ENCODE measurements at places on chromosomes 2 and 18.

GRCh38 chr18:59646228-59646962 is 50.8 kb downstream of the CCBE1 start:
- no peak for DNase-seq

GRCh38 chr2:20050104-20050645 is 1.3 kb downstream of the LAPTM4A start:
- DNase-seq = peak; percentile 92

DNA sequence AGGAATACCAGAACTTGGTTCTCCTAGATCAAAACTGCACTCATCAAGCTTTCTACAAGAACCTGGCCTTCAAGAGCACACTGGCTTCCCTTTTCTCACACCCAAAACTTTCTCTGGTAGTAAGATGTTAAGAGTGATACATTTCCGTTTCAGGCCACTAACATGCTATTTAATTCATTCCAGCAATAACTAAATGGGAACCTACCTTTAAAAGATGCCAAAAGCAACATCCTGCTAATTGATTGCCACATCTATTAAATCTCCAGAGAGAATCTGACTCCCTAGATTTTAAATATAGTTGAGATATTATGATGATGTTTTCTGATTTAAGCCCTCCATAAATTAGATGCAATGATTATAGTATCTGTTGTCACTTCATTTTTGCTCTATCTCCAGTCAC is 71.6 kb downstream of the KCTD18 start:
- DNase-seq = peak; percentile 25

DNA sequence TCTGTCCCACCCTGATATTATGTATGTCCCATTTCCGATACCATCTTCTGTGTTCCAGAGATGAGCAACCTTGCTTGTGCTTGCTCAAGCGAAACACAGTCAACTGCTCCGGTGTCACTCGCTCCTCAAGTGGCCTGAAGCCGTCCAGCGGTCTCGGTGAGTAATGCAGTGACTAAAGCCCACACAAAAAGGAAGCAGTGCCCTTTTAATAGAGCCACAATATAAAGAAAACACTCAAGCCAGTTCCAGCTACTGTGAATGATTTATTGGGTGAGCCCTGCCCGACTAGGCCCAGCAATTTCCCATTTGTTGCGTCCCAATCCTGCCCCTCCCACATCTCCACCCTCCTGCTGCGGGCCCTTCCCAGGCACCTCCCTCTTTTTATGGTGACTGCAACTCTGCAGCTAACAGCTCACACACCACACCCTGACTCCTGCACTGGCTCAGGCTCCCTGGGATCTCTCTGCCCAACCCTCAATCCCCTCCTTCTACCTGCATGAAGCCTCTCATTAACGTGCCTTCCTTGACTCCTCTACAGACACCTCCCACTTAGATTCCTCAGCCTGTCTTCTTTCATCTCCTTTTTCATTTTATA is 44.2 kb upstream of the DSC1 start:
- peak; percentile 12 for DNase-seq

DNA sequence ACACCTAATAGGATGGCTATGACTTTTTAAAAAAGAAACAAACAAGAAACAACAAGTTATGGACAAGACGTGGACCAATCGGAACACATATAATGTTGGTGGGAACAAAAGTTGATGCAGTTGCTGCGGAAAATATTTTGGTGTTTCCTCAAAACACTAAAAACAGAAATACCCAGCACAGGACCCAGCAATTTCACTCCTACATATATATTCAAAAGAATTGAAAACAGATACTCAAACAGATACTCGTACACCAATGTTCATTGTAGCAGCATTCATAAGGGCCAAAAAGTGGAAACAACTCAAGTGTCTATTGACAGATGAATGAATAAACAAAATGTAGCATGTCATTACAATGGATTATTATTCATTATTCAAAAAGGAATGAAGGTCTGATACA is 12.1 kb downstream of the CCDC141 start:
- no peak for DNase-seq

DNA sequence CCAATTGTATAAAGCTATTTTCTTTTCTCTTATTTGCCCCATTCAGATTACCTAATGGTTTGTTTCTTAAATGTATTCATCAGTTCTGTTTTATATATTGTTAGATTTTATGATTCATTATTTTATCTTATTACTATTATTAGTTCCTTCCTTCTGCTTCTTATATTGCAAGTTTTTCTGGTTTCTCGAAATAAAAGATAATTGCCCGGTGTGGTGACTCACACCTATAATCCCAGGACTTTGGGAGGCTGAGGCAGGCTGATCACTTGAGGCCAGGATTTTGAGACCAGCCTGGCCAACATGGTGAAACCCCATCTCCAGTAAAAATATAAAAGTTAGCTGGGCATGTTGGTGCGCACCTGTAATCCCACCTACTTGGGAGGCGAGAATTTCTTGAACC is 37.8 kb downstream of the ANTXR1 start:
- no peak for DNase-seq

- peak; percentile 40 for DNase-seq
Measured at GRCh38 chr2:187453078-187453641, 5.1 kb upstream of the CALCRL start.

- no peak for DNase-seq
Measured at GRCh38 chr2:180324182-180324581, 317.1 kb upstream of the CWC22 start.

- peak; percentile 3 for DNase-seq
Measured at GRCh38 chr2:183207110-183207509, 82.9 kb downstream of the NUP35 start.

GRCh38 chr2:79437433-79438267 is 75.2 kb upstream of the CTNNA2 start:
- DNase-seq = no peak

GRCh38 chr2:191100216-191100615 is 50.6 kb downstream of the STAT4 start:
- no peak for DNase-seq

GRCh38 chr2:16246911-16247310 is 306.6 kb downstream of the MYCN start:
- no peak for DNase-seq

DNA sequence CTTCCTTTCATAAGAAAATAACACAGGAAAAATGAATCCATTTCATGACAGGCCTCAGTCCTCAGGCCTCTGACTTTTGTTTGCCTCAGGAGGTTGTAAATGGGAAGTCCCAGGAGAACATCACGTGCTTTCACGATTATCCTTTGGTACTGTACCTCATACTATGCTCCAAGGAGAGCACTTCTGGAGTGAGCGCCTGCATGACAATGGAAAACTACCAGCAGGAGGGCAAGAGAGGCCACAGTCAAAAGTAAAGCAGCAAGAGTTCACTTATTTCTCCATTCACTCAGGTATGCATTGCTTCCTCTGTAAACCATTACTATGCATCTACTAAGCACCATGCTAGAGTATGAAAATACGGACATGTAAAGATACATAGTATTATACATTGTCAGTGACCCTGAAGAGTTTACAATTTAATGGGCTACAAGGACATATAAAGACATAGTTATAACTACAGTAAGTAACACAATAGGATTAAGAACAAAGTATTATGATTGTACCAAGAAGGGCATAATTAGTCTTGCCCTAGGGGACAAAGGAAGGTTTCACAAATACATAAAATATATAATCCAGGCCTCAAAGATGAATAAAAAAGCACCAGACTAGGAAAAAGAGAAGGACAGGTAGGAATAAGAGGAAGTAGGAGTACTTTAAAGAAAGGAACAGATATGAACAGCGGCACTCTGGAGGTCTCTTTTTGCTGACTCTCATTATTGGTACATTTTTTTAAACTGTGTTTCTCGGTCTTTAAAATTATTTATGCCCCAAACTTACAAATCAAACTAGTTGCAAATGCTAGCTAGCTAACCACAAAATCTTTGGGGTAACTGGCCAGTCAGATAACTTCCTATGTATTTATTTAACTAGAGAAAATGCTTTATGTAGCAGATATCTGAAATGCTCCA is 806.7 kb downstream of the NRXN1 start:
- no peak for DNase-seq

- no peak for DNase-seq
Measured at GRCh38 chr2:101251844-101252407, 760 bp upstream of the CNOT11 start.

DNA sequence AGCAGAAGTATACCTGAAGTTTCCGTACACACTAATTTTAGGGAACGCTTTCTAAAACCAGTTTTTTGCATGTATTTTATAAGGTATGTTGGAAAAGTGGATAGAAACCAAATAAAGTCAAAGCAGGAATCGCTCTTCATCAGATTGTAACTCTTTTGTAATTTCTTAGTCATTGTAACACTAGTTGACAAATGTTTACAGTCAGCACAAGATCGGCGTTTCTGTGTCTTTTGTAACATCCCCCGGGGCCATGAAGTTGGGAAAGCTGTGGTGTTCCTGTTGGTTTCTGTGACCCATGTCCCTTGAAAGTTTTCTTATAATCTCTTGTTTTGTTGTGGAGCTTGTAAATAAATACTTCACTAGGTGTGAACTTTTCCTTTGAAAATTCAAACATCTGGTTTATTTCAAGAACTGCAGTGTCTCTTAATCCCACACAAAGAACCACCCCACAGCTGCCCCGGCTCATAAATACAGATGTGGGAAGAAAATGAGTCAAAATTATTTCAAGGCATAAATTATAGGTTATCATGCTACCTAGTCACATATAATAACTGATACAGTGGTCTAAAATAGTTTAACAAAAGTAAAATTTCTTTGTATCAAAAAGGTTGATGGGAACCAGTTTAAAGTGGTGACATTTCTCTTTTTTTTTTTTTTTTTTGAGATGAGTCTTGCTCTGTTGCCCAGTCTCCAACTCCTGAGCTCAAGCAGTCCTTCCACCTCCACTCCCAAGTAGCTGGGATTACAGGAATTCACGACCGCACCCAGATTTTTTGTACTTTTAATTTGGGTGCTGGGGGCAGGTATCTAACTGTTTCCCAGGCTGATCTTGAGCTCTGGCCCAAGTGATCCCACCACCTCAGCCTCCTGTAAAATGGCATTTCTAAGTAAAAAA is 751 bp upstream of the NMI start:
- DNase-seq = peak; percentile 71

GRCh38 chr2:156405586-156405985 is 30.6 kb upstream of the GPD2 start:
- DNase-seq = peak; percentile 62

GRCh38 chr18:28088477-28088876 is 88.5 kb downstream of the CDH2 start:
- no peak for DNase-seq

- DNase-seq = peak; percentile 31
Measured at GRCh38 chr2:85905187-85905666, 16.4 kb upstream of the ST3GAL5 start.

DNA sequence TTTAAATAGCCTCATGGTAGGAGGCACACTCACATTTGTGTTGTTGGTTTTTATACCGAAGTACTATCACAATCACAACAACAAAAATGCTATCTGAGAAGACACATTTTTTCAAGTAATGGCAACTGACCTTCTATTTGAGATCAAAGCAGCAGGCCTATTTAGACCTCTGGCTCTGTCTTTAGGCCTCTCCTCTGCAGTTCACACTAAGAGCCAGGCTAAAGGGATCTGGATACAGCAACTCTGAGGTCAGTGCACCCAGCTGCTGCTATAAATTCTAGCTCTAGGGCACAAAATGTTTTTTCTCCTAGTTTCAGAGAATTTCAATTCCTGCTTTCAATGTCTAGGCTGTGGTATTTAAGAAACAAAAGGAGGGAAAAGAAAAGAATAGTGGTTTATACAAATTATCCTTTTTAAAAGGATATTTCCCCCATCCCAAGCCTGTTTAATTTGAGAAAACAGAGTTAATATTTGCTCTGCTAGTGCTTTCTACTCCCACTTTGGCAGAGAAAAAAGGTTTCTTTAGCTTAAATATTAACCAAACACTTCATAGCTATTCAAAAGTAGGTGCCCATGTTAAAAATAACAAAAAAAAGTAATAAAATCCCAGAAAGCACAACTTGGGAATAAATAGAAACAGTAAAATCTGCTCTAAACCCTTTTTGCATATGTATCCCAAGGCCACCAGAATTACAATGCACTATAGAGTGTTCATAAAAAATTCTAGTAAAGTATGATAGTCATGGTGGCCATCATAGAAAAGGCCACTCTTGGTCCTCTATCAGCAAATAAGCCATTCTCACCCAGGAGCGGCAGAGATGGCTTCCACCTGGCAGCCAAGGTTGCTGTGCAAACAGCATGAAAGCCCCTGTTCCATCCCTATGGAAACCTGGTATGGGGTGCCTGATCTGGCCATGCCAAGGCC is 293.6 kb upstream of the SESTD1 start:
- DNase-seq = no peak

DNA sequence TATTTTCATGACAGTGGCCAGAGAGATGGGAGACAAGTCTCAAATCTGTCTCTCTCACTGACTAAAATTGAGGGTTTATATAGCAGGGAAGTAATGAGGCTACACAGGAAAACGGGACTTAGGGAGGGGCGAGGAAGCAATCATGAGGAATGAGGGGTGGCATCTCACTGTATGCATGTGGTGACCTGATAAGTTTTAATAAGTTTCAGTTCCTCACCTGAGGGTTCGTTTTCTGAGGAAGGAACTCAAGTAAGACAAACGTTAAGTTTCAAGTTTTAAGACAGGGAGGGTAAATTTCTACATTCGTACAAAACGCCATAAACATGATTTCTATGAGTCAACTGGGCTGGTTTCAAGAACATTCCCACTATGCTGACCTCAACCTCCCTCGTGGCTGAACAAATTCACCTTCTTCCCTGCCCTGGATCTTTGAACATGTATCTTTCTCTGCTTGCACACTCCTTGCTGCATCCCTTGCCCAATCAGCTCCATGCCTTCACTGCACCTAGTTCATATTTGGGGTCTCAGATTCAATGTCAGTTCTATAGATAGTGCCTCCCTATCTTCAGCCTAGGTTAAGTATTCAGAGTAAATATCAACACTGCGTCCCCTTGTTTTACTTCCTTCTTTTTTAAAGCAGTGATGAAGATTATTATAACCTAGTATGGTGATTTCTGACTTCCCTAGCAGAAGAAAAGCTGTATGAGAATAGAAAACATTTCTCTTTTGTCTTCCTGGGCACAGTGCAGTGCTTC is 53.3 kb upstream of the CNTNAP5 start:
- no peak for DNase-seq

GRCh38 chr2:175282886-175283285 is 101.4 kb upstream of the ATP5MC3 start:
- DNase-seq = no peak

DNA sequence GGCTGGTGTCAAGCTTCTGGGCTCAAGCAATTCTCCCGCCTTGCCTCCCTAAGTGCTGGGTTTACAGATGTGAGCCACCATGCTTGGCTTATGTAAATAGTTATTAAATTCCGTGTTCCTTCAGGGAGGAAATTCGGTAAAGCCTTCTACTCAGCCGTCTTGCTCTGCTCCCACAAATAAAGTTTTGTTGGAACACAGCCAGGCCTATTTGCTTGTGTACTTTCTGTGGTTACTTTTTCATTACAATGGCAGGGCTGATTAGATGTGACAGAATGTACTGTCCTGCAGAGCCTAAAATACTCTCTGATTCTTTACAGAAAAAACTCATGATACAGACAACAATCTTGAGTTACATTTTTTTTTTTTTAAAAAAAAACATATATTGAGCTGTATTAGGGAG is 68.8 kb upstream of the TACR1 start:
- DNase-seq = no peak

GRCh38 chr2:114001937-114002336 is 112.0 kb downstream of the ACTR3 start:
- no peak for DNase-seq

Measured in fibroblast of mammary gland (primary cell).